Omental fat pad (tissue), 4 donors: ENCODE measurements at places on chromosomes 2 and 18.

- DNase-seq = no peak
These were observed 4.5 kb downstream of the ANKRD53 start for GRCh38 chr2:70982971-70983370.

- no peak for DNase-seq
These were observed 17.6 kb downstream of the CDC42EP3 start for GRCh38 chr2:37653805-37654378.

- no peak for DNase-seq
These were observed 189.4 kb downstream of the BCL2 start for GRCh38 chr18:63130176-63130575.

DNA sequence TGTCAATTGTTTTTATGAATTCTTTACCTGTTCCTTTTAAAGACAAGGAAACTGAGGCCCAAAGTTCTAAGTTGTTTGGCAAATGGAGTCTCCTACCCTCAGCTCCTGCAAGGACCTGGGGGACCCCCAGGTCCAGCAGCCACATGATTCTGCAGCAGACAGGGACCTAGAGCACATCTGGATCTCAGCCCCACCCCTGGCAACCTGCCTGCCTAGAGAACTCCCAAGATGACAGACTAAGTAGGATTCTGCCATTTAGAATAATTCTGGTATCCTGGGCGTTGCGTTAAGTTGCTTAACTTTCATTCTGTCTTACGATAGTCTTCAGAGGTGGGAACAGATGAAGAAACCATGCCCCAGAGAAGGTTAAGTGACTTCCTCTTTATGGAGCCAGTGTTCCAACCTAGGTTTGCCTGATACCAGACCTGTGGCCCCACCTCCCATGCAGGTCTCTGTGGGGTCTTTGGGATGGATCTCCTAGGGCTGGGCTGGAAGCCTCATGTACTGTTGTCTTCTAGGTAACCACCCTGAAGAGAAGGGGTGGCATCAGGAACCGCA is 5.6 kb upstream of the CENPA start:
- DNase-seq = no peak

DNA sequence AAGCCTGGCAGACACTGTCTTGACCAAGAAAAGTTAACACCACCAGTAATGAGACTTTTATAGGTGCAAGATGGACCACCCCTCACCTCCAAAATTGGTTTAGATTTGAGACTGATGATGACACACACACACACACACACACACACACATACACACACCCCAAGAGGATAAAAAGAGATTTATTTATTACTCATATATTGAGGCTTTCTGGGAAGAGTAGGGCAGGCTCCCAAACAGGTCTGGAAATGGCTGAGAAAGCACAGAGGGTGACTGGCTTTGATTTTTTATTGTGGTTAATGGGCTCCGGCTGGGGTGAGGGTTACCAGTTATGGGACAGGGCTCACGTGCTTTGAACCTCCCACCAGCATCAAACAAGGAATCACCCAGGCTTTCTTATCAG is 54.2 kb upstream of the ADAM23 start:
- DNase-seq = no peak

DNA sequence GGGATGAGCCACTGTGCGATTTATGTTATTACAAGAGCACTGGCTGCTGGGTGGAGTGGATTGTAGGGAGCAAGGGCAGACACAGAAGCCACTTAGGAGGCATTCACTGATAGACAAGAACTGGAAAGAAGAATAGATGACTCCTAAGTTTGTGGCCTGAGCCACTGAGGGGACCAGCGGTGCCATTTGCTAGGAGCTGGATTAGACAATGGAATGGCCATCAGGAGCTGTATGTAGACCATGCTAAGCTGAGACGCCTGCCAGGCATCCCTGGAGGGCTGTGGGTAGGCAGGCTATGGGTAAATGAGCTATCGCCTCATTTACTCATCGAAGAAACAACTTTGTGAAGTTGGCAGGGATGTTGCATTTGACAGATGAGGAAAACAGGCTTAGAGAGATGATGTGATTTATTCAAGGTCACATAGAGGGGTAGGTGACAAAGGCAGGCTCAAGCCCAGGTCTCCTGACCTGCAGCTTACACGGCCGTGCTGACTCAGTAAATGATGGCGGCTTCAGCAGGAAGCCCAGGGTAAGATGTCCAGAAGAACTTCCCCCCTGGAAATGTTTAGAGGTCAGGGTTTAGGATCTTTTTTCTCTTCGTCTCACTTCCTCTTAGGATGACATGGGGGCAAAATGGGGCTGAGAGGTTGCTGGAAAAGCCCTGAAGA is 2.8 kb downstream of the MFSD2B start:
- no peak for DNase-seq

DNA sequence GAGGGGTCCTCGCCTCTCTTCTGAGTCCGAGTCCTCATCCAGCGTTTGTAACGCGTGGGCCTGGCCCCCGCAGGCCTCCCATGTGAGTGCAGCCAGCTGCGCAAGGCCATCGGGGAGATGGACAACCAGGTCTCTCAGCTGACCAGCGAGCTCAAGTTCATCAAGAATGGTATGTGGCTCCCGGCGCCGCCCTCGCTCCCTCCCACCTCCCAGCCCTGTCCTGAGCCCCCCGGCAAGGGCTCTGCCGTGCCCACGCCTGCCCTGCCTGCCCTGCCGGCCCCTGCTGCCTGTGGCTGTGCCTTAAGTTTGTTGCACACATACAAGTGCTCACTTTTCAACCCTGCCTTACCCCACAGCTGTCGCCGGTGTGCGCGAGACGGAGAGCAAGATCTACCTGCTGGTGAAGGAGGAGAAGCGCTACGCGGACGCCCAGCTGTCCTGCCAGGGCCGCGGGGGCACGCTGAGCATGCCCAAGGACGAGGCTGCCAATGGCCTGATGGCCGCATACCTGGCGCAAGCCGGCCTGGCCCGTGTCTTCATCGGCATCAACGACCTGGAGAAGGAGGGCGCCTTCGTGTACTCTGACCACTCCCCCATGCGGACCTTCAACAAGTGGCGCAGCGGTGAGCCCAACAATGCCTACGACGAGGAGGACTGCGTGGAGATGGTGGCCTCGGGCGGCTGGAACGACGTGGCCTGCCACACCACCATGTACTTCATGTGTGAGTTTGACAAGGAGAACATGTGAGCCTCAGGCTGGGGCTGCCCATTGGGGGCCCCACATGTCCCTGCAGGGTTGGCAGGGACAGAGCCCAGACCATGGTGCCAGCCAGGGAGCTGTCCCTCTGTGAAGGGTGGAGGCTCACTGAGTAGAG is 14.4 kb upstream of the ALLC start:
- DNase-seq = no peak

GRCh38 chr18:60485201-60485600 is 112.6 kb upstream of the MC4R start:
- DNase-seq = no peak

- DNase-seq = no peak
These were observed 27.4 kb upstream of the CNNM3 start for GRCh38 chr2:96788442-96789244.

DNA sequence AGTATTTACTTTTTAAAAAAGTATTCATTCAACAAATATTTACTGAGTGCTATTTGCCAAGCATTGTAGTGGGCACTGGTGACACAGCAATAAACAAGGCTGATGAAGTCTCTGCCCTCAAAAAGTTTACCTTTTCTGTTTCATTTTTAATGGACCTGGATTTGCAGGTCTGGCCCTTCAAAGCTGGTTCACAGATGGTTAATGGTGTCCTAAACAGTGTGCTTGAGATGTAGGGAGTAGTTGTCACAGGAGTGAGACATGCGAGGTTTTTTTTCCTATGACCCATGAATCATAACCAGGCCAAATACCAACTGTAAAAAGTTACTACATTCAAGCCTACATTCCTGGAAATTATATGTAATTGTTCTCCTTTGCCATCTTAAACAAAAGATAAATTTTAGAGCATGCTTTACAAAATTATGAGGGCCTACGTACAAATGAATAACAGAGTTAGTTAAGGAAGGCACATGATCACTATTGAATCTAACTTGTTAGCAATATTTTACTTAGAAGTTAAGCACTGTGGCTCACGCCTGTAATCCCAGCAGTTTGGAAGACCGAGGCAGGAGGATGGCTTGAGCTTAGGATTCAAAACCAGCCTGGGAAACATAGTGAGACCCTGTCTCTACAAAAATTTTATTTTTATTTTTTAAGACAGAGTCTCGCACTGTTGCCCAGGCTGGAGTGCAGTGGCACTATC is 223.9 kb downstream of the MBD5 start:
- DNase-seq = no peak

DNA sequence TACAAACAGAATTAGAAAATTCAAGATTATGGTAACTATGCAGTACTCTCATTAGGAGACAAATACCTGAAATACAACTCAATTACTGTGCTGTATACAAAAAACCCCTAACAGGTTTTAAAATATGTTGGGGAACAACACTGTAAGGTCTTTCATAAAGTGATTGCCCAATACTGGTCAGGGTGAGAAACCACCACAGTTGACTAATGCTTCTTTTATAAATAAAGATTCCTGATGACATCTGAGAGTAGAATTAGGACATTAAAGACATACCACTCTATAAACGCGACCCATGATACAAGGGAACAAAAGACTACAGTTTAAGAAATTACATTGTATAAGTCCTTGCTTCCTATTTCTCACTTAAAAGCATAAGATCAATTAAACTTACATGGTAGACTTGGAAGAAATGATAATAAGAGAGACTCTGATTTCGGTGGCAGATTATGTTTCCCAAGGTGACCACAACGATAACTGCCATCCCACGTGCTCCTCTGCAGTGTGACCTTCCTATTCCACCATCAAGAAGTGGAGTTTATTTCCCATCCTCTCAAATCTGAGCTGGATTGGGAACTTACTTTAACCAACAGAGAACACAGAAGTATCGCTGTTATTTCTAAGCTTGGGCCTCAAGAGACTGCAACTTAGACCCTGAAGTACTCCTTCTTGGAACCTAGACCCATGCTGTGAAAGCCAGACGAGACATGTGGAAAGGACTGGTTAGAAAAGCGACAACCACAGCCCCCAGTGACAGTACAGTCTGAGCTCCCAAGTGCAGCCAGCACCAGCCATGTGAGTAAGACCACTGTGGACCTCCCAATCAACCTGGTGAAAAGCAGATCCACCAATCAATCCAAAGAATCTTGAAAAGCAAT is 52.3 kb downstream of the ZNF521 start:
- DNase-seq = no peak

DNA sequence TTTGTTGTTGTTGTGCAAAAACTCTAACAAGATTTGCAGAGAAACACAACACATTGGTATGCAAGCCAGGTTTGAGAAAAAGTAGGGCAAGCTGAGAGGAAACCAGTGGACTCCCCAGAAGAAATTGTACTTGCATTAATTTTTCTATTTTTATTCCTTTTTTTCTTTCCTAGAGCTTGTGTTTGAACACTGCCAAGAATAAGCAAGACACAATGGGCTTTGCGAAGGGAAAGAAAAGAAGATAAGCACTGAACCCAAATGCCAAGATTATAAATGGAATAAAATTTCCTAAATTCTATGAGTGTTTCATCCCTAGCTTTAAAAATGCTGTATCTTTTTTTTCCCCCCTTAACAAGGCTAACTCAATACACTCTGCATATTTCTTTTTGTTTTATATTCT is 17.0 kb upstream of the CYTIP start:
- no peak for DNase-seq

GRCh38 chr2:136217996-136218395 is 100.0 kb upstream of the CXCR4 start:
- DNase-seq = no peak

DNA sequence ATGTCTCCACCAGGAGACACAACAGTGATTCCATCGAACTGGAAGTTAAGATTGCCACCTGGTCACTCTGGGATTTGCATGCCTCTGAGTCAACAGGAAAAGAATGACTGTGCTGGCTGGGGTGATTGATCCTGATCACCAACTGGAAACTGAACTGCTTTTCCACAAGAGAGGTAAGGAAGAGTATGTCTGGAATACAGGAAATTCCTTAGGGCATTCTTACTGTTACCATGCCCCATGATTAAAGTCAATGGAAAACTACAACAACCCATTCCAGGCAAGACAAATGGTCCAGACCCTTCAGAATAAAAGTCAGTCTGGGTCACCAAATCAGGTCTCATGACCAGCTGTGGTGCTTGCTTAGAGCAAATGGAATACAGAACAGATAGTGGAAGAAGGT is 12.0 kb upstream of the DDX1 start:
- DNase-seq = no peak

- no peak for DNase-seq
These were observed 89.7 kb downstream of the SPTBN1 start for GRCh38 chr2:54545702-54546450.

- DNase-seq = no peak
These were observed 646.9 kb upstream of the ZEB2 start for GRCh38 chr2:145166731-145167302.

- DNase-seq = no peak
These were observed 23.8 kb downstream of the GRHL1 start for GRCh38 chr2:9975328-9975727.

DNA sequence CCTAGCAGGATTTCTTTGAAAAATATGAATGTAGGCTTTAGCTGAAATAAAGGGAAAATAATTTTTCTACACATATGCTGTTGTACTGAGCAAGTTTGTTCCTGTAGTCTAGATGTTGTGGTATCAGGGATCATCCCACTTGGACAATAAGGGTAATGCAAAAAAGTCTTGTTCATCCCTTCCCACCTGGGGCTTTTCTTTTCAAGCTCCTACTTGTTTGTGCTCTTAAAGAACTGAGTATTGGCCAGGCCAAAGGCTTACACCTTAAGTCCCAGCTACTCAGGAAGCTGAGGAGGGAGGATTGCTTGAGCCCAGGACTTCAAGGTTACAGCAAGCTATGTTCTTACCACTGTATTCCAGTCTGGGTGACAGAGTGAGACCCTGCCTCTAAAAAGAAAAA is 35.5 kb downstream of the ZC3H6 start:
- DNase-seq = no peak

GRCh38 chr2:12960671-12961070 is 243.9 kb downstream of the TRIB2 start:
- no peak for DNase-seq

GRCh38 chr2:230418341-230419016 is 2.5 kb downstream of the SP100 start:
- no peak for DNase-seq

DNA sequence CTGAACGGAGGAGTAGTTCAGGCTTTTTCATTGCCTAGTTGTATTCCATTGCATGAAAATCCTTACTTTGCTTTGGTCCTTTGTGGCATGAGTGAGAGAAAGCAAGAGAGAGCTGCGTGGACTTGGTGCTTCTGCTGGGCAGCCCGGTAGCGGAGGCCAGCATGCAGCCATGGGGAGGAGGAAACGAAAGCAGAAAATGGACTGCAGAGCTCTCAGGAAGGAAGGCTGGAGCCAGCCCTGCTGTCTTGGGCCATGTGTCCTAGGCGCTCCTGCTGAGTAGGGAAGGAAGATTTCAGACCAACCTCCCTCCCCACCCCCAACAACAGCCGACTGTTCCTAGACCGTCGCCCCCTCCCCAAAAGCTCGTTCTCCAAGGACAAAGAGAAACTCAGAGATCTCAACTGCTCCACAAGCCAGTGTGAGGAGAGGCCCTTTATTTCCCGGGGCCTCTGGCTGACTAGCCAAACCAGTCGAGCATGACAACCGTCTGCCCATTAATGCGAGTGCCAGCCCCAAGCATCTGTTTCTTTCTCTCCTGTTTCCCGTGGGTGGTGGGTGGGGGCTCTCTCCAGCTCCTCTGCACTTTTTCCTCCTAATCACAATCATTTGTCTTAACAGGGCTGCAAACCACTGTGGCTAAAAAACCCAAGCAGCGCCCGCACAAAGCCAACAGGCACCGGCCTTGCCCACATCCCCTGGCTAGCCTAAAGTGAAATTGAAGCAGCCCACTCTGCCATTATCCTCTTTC is 66.8 kb upstream of the FZD7 start:
- DNase-seq = no peak
